ENCODE measurements at places on chromosomes 11 and 22. TPM values are rescaled to one million over a fixed set of nuclear protein-coding genes. Genes with fewer than 3 reads are reported as not detected.

DNA sequence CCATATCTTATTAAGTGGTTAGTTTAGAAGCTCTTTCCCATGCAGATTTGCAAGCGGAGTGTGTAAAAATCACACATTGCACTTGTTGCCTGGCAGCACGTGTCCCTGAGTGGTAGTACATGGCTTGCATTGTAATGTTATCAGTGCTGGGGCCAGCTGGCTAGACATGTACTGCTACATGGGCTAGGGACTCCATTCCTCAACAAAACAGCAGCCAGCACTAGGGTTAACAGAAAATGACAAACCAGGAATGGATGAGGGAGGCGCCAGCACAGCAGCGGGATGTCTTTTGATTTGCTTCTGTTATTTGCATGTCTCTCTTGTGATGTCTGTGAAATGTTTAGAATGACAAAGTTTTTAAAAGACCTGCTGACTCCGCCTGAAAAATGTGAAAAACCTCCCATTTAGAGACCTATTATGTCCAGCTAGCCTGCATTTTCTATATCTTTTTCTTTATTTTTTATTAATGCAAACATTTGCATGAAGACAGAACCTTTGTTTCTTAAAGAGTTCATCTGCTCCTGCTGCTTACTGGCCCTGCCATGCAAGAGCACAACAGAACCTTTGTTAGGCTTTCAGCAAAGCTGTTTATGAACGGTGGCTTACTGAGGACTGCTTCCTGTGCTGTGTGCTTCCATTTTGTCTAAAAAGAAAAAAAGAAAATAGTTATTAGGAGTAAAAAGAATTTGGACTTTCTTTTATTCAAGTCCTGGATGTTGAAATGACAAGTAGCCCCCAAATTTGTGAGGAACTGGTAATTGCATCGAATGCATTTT lies 40.7 kb downstream of the CSTPP1 start:
- DNase-seq = no peak

DNA sequence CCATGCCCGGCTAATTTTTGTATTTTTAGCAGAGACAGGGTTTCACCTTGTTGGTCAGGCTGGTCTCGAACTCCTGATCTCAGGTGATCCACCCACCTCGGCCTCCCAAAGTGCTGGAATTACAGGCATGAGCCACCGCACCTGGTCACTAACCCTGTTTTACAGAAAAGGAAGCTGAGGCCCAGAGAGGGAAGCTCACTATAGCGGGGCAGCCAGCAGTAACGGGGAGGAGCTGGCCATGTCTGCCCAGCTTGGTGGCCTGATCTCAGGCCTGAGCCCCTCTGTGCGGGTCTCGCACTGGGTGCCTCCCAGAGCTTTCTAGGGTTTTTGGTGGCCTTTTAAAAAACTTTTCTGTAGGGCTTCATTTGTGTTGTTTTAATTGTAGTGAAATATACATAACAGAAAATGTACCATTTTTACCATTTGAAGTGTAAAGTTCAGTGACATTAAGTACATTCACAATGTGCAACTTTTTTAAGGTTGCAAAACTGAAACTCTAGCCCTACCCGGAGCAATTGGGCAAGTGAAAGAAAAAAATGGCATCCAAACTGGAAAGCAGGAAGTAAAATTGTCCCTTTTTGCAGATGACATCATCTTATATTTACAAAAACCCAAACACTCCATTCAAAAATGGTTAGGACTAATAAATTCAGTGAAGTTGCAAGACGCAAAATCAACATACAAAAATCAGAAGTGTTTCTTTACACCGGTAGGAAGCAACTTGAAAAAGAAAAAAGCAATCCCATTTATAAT lies 14.5 kb upstream of the CYTH4 start:
- no peak for DNase-seq

GRCh38 chr11:119461229-119461963 lies 38.4 kb upstream of the THY1 start:
- no peak for DNase-seq

DNA sequence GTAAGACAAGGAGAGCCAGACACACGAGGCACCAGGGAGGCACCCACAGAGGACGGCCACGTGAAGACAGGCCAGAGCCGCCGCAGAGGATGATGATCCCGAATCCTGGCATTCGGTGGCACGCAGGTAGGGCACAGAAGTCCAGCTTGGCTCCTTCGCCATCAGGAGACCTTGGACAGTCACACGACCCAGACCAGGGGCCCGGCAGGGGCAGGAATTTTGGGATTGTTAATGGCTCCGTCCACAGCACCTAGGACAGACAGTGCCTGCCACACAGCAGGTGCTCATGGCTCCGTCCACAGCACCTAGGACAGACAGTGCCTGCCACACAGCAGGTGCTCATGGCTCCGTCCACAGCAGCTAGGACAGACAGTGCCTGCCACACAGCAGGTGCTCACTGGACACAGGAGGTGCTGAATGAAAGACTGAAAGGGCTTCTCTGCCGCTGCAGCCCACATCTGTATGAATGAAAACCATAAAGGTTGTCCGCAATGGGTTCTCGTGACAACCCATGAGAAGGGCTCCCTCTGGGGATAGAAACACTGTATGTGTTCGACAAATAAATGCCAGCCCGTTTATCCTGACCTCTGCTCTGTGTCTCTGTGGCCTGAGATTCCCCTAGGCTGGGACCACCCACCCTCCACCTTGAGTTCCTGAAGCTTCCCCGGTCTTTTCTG lies 341.6 kb downstream of the CTTN start:
- no peak for DNase-seq

The ALDH3B2 gene
- total RNA-seq = 211 TPM
